Fibroblast of mammary gland (primary cell): ENCODE measurements at places on chromosomes 12 and 14.
A peak's percentile ranks its signal among the peaks of the same experiment; 100 is the strongest.

DNA sequence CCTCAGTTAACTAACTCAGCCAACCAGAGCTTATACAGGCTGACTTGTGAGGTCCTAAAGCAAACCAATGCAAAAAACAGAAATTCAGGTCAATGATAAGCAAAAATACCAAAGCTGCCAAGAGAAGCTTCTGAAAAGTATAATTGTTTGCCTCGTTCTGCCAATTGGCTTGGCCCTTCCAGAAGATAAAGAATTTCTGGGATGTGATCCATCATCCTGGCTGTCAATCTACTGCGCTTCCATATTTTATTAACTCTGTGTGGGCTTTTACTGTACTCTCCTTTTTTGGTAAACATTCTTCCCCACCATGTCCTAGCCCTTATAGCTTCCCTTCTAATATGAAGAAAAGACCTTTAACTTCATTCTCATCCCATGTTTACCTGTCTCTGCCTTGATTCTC, 387.9 kb downstream of the TMEM117 start:
- no peak for DNase-seq

- DNase-seq = no peak
Measured at GRCh38 chr14:32332415-32333316, 3.6 kb downstream of the AKAP6 start.

- no peak for DNase-seq
Measured at GRCh38 chr12:130333341-130333740, 4.3 kb upstream of the PIWIL1 start.

DNA sequence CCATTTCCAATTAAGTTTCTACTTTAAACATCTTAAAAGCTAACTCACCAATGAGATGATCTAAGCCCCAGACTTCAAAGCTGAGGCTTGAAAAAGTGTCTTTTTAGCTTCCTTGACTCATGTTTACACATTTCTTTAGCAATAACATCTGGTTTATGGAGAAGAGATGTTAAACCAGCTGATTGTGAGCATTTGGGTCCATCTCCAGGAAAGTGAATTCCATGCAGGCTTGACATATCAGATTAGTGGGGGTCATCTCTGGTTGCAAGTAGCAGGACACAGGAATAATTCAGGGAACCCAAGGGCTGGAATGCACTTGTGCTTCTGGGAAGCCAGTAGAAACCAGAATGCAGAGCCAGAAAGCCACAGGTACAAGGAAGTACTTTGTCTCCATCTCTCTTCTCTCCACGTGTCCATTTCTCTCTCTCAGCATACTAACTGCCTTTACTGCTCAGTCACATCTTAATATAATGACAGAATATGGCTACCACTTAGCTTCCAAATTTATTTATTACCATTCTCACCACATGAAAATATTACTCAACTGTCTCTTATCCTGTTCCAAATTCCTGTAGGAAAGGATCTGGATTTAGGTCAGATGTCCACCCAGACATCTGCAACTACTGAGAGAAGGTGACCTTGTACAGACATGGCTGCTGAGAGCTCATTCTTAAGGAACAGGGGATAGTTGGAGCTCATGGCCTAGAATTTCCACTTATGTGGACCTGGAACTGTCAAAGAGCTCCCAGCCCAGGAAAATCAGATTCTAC, 104.4 kb downstream of the SCN8A start:
- peak; percentile 43 for DNase-seq

DNA sequence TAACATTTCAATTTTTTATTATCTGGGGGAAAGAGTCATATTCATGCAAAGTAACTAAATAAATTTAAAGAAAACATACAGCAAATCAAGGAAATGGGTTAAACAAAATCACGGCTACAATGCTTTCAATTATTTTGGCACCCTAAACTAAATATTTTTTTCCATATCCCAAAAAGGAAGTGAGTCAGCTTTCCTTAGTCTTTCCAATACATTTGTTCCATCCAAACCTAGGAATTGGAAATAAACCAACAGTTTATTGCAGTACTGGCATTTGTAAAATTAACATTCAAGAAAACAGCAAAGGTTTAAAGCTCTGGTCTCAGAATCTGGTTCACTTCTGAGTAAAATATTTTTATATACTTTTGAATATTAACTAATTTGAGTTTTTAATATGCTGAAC, 89.2 kb downstream of the BCL2L14 start:
- DNase-seq = peak; percentile 60

DNA sequence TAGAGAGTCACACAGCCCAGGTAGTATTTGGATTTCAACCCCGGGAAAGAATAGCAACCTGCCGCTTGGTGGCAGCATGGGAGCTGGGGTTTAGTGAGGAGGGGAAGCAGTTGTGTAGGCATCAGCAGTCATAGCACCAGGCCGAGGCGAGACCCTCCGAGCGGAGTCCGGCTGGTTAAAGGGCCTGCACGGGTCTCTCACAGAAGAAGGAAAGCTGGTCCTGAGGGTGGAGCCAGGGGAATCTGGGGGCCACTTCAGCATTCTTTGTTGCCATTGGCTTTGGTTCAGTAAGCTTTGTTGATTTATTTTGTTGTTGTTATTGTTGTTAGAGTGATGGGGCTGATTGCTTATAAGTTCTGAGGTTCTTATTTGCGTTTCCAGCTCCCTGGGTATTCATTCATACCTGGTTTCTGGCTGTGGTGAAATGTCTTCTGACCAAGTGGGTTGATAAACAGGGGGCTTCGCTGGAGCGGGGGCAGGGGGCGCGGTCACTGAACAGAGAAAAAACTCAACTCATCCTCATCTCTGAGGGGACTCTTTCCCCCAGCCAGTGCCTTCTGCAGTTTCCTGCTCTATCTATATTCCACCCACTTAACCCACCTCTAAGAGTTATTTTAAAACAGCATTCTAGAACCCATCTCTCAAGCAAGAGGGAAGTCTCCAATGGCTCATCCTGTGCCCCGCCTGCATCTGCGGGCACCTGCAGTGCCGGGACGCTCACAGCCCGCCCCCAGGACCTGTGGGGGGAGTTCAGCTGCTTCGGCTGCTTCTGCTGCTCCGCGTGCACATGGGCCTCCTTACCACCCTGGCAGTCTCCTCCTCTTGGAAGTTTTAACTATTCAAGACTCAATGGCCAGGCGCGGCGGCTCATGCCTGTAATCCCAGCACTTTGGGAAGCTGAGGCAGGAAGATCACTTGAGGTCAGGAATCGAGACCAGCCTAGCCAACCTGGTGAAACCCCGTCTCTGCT, 11.6 kb downstream of the CKB start:
- no peak for DNase-seq

- DNase-seq = no peak
Measured at GRCh38 chr12:4910502-4911315, 1.0 kb downstream of the KCNA1 start.

GRCh38 chr12:18521461-18521860, 216.4 kb downstream of the PLCZ1 start:
- DNase-seq = no peak

DNA sequence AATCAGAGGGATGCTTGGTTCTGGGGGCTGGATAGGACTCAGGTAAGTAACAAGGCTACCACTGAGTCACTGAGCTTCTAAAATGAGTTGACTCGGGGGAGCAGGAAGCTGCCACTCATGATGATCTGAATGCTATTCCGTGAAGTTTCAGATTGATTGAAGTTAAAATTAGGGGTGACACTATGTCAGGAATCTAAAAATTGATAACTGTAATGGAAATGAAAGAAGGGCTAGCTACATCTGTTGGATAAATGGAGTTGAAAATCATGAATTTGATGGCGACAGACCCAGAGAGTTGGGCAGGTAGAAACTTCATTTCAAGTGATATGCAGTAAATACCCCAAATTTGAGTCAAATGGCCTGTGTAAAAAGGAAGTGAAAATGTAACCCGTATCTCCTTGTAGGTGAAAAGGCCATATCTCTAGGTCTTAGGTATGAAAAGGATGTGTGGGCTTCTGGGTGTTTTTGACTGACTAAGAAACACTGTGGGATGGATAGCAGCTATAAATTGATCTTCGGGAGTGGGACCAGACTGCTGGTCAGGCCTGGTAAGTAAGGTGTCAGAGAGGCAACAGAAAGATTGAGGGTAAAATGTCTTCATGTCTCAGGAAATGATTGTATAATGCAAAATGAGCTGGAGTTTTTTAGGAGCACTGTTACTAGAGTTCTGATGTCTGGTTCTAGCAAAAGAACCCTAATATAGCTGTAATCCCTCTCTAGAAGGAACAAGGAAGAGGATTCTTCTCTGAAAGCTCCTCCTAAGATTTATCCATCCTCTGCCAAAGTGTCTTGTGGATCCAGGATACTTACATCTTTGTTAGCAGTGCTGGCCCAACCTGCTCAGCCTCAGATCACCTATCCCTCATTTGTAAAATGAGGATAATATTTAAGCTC, 57.3 kb downstream of the DAD1 start:
- DNase-seq = no peak

- DNase-seq = peak; percentile 80
Measured at GRCh38 chr12:128813883-128814282, 9.9 kb downstream of the SLC15A4 start.

- DNase-seq = no peak
Measured at GRCh38 chr14:38868399-38869290, 234.4 kb downstream of the SEC23A start.

GRCh38 chr14:104216457-104216856, 78.1 kb downstream of the KIF26A start:
- no peak for DNase-seq

DNA sequence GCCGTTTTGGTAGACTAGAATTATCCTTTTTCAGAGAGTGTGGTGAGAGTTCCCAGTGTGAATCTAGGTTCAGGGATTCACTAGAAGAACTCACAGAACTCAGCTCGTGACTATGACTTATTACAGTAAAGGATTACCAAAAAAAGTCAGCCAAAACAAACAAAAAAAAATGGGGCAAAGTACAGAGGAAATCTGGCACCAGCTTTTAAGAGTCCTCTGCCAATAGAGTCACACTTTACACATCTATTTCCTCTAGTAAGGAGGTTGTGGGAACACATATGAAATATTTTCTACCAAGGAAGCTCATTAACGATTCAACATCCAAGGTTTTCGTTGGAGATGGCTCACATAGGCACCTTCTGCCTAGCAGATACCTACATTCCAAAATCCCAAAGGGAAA, 28.2 kb downstream of the TSPAN19 start:
- peak; percentile 92 for DNase-seq

DNA sequence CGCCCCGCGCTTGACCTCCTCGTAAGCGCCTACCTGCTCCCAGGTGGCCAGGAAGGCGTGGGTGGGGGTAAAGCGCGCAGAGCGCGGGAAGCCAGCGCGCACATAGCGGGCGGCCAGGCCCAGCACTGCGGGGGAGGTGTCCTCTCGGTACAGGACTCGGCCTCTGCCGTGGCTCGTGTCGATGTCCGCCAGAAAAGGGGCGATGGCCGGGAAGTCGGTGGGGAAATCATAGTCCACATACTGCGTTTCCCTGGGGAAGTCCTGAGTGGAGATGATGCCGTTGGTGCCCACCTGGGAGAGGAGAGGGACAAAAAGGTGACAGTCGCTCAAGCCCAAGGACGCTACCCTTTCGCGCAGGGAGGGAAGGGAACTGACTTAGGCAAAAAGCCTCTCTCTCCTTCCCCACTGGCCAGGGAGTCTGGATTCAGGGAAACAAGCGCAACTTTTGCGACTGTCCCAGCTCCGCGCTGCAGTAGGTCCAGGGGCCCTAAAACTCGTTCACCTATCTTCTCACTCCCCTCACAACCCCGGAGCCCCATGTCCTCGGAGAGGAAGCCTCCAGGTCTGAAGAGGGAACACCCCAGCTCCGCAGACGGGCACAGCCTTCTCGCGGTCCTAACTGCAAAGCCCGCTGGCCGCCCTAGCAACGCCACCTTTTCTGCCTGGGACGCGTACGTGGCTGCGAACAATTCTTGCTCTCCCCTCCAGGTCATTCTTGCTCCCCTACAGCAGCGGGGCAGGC, 815 bp downstream of the NID2 start:
- peak; percentile 39 for DNase-seq

- peak; percentile 79 for DNase-seq
Measured at GRCh38 chr12:57161491-57161890, 14.1 kb upstream of the LRP1-AS start.

DNA sequence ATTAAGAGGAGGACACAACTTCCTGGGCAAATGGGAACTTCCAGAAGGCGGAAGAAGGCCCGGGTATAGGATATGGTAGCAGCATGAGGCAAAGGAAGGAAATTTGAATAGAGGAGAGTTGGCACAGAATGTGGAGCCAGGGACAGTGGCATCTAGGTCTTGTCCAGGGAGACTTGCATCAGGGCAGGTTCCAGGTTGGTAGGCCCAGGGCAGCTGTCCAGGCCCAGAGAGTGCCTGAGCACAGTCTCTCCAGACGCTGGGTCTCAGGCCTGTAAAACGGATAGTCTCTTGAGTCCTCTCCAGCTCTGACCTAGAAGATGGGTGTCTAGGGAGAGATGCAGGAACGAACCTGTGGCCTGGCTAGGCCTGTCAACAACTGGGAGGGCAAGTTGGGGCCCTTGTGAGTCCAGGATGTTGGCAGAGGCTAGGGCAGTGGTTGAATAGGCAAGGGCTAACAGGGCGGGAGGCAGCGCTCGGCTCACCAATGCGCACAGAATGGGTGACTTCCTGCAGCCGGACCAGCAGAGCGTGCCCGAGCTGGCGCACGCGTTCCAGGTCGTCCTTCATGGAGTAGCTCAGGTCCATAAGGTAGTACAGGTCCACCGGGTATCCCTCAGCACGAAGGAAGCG, 9.9 kb downstream of the ITGB7 start:
- no peak for DNase-seq

DNA sequence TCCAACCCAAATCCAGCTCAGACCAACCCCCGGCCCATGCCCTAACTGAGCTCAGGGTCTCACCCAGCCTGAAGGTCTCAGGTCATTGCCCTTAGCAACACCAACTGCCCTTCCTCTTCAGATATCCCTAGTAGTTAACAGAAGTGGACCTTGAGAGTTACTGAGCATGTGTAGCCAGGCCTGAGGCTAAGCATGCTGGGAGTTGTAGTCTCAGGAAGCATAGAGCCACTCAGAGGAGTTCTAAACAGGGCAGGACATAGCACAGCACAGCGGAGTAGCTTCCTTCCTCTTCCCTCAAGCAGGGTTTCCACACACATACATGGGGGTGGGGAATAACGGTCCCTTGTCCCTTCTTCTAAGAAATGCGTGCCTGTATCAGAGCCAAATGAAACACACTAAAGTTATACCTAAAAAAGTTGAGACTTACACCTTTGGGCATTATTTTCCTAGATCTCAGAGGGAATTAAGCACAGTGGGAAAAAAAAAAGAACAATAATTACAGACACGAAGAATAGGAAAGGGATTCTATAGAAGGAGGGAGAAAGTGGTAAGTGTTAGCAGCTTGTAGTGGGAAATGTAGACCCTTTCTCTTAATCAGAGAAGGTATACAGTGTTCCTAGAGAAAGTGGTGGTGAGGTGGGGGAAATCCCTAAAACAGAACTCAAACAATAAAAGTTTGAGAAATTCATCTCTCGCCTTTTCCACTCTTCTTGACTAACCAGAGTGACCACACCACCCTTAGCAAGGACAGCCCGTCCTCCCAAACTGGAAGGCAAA, 4.4 kb downstream of the KMT2D start:
- DNase-seq = peak; percentile 86

DNA sequence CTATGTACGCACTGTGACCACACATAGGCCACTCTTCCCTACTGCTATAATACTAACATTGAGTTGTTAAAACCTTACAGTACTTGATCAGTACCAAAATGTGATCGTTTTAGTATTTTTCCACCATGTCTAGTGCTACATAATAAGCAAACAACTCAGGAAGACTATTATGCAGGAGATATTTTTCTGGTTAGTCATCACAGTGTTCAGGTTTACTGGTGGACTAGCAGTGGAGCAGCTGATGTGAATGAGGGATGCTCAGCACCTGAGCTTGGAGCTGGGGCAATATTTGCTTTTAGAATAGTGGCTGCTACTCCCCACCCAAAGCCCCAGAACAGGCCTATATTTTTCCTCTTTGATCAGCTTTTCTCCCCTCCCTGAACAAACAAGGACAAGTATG, 513.1 kb downstream of the KCNH5 start:
- DNase-seq = no peak
